ENCODE measurements at places on chromosomes 2 and 18.
A peak's percentile ranks its signal among the peaks of the same experiment; 100 is the strongest.

- ATAC-seq: no peak
Measured at GRCh38 chr2:43853141-43854081, 14.6 kb downstream of the ABCG8 start.

- no peak for ATAC-seq
Measured at GRCh38 chr2:230520875-230521155, 104.8 kb downstream of the SP100 start.

- no peak for ATAC-seq
Measured at GRCh38 chr2:16248571-16249105, 308.3 kb downstream of the MYCN start.

DNA sequence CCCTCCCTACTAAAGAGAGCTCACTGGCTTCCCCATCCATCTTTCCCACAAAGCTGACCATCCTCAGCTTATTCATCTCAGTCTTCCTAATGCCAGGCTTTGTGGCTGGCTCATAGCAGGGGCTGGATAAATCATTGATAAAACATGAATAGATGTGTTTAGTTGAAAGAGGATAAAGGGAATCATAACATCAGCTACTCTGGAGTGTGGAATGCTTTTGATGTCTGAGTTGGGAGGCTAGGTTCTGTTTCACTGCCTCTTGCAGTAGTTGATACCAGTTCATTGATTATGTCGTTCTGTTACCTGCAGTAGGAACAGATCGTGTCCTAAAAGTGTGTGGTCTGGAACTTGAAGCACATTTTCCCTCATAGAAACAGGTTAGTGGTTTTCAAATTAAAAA lies 66.3 kb upstream of the HK2 start:
- ATAC-seq: no peak

DNA sequence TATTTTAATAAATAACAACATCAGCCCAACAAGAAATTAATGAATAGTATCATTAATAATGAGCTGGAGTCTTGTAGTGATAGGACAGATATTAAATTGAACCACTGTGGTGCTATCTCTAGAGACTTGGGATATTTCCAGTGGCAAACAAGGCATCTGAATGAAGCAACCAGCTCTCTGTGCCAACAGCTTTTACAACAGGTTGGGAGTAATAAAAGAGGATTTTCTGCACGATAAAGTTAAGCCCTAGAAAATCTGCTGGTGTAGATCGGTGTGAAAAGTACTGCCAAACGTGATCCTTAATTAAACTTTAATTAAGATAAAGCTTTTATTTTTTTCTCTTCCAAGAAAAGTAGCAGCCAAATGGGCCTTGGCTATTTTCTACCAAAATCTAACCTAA lies 385.5 kb downstream of the NR4A2 start:
- no peak for ATAC-seq

GRCh38 chr2:12168791-12169388 lies 422.5 kb downstream of the LPIN1 start:
- ATAC-seq: peak; percentile 90

Measured in motor neuron (in vitro differentiated cells).